ENCODE measurements at places on chromosomes 5 and 9.
A peak's percentile ranks its signal among the peaks of the same experiment; 100 is the strongest.

GRCh38 chr5:119400245-119400644 is 44.4 kb downstream of the TNFAIP8 start:
- no peak overlapping the region for H3K4me3 ChIP-seq
- H3K27me3 ChIP-seq = no peaks in the 10 kb centered on the region
- H3K4me1 ChIP-seq = peaks cover 53% of the 10 kb centered on the region
- no peak for DNase-seq

- H3K4me1 ChIP-seq = peaks cover 3% of the 10 kb centered on the region
- no peaks in the 10 kb centered on the region for H3K36me3 ChIP-seq
- no peak for DNase-seq
- H3K4me3 ChIP-seq = no peak overlapping the region
- H3K27me3 ChIP-seq = no peaks in the 10 kb centered on the region
Observed at GRCh38 chr9:87275047-87275725, 222.5 kb upstream of the DAPK1 start.

DNA sequence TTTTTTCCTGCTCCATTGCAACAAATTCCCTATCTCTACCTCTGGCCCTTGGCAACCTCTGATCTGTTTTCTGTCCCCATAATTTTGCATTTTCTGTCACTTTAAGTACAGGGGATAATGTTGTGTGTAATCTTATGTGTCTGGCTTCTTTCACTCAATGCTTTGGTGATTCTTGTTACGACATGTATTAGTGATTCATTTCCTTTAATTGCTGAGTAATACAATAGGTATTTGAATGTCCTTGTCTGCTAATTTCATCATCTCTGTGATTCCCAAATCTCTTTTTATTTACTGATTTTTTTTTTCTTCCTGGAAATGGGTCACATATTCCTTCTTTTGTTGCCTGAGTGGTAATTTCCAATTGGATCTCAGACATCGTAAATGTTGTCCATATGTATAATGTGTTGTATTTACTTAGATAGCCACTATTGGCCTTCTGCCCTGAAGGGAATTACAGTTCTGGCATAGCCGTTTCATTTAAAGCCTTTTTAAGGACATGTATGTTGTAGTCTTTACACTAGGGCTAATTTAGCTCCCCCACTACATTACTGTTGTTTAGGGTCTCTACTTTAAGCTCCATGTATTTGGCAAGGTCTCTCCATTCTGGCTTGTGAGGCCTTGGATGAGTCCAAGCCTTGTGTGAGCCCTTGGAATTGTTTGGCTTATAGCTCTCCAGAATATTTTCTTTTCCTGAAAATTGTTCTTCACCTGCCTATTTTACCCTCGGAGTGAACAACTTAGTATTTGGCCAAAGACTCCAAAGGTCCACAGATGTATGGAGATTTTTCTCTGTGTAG is 683.8 kb downstream of the LRRC70 start:
- DNase-seq = no peak
- no peaks in the 10 kb centered on the region for H3K36me3 ChIP-seq
- H3K4me3 ChIP-seq = no peak overlapping the region
- peak overlapping the region; percentile 37 for H3K27ac ChIP-seq
- H3K4me1 ChIP-seq = peaks cover 7% of the 10 kb centered on the region
- H3K27me3 ChIP-seq = no peaks in the 10 kb centered on the region

DNA sequence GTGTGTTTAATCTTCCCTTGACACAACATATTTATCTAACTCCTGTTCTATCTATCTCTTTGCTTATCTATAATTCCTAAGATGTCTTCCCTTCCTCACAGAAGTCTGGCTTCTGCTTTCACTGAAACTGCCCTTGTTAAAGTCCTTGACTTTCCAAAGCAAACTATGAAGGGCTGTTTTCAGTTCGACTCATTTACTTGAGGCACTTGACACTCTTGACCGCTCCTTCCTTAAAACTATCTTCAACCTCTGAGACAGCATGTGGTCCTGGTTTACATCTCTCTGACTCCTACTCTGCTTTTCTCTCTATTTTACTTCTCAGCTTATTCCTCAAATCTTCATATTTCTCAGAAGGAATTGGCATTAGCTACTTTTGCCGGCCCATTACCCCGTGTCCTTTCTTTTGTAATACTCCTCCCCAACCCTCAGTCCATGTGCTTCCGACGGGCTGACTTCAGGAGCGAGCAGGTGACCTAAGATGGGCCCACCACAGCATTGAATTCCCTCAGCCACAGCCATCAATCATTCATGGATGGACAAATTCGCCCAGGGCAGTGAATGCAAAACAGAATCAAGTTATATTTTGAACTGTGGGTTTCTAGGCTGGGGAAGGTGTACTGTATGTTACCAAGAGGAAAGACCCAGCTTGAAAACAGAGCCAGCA is 1089.2 kb downstream of the PTPRD start:
- no peaks in the 10 kb centered on the region for H3K27me3 ChIP-seq
- no peaks in the 10 kb centered on the region for H3K36me3 ChIP-seq
- H3K27ac ChIP-seq = no peak overlapping the region
- no peak overlapping the region for H3K4me3 ChIP-seq
- no peaks in the 10 kb centered on the region for H3K4me1 ChIP-seq

- no peaks in the 10 kb centered on the region for H3K27me3 ChIP-seq
- no peak for DNase-seq
- peaks cover 8% of the 10 kb centered on the region for H3K4me1 ChIP-seq
Observed at GRCh38 chr5:1785062-1785461, 14.6 kb downstream of the MRPL36 start.

DNA sequence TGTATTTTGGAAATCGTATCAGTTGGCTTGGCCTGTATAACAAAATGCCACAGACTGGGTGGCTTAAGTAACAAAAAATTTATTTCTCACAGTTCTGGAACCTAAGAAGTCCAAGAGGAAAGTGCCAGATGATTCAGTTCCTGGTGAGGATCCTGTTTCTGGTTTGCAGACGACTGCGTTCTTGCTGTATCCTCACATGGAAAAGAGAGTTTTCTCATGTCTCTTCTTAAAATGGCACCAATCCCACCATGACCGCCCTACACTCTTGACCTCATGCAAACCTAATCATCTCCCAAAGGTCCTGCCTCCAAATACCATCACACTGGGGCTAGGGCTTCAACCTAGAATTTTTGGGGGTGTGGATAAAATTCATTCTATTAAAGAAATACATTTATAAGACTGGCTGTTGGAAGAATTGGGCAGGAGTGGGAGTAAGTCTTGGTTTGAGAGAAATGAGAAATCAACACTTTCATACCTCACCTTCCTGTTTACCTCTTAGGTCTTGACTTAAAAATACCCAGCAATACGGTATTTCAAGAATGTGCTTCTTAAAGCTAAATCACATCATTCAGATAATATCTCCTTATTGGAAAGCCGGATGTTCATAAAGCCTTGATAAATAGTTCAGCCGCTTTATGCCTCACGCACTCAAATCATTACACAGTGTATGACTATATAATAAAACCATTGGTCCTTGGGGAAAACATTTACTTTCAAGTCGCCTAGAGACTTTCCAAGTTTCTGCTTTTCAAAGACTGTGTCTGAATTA is 28.7 kb downstream of the PTTG1 start:
- H3K36me3 ChIP-seq = no peaks in the 10 kb centered on the region
- no peaks in the 10 kb centered on the region for H3K4me1 ChIP-seq
- no peak for DNase-seq
- no peak overlapping the region for H3K4me3 ChIP-seq
- no peaks in the 10 kb centered on the region for H3K27me3 ChIP-seq

GRCh38 chr5:15241216-15241821 is 258.7 kb upstream of the FBXL7 start:
- H3K4me3 ChIP-seq = no peak overlapping the region
- no peaks in the 10 kb centered on the region for H3K27me3 ChIP-seq
- no peaks in the 10 kb centered on the region for H3K4me1 ChIP-seq

DNA sequence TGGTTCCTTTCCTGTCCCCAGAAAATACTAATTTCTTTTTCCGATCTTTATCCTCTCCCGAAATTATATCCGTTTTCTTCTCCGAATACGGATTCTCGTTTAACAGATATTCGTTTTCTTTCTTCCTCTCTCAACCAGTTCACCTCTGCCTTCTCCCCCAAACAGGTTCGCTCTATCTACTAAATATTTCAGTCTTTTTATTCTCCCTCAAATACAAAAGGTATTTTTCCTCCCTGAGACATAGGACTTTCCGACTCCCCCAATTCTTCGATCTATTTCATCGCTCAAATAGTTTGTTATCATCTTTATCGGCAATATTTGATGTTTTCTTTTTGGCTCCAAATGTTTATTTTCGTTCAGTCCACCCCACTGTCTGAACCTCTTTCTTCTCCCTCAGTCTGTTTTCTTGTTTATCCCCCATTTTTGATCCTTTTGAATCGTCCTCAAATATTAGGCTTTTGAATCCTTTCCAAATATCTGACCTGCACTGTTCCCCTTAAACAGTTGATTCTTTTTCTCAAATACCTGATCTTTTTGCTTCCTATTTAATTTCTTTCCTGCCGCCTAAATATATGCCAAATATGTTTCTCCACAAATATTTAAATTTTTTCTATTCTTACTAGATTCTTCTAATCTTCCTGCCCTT is 4.4 kb downstream of the PITX1 start:
- peaks cover 75% of the 10 kb centered on the region for H3K4me1 ChIP-seq
- H3K36me3 ChIP-seq = peaks cover 40% of the 10 kb centered on the region
- peak overlapping the region; percentile 92 for H3K4me3 ChIP-seq
- DNase-seq = no peak
- H3K27ac ChIP-seq = peak overlapping the region; percentile 98
- peaks cover 84% of the 10 kb centered on the region for H3K27me3 ChIP-seq

GRCh38 chr5:73902327-73903051 is 276.5 kb downstream of the ARHGEF28 start:
- H3K27me3 ChIP-seq = no peaks in the 10 kb centered on the region
- DNase-seq = no peak
- H3K4me1 ChIP-seq = peaks cover 9% of the 10 kb centered on the region
- peaks cover 42% of the 10 kb centered on the region for H3K36me3 ChIP-seq

DNA sequence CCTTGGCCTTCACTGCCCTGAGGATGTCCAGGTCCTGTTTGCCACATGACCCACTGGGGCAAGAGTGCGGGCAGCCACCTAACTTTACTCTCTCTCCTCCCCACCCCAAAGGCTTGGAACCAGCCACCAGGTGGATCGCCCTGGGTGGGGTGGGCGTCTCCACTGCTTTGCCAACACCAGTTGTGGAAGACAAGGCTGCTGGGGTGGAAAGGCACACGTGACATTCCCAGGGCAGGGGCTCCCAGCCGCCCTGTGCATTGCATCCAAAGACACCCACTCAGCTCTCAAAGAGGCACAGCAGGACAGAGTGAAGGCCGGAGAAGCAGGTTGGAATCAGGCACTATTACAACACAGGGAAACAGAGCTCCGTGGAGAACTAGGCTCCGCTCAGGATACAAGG is 162.2 kb downstream of the OLFM1 start:
- H3K36me3 ChIP-seq = no peaks in the 10 kb centered on the region
- H3K4me1 ChIP-seq = peaks cover 7% of the 10 kb centered on the region
- H3K27me3 ChIP-seq = no peaks in the 10 kb centered on the region
- H3K27ac ChIP-seq = no peak overlapping the region
- H3K4me3 ChIP-seq = no peak overlapping the region
- DNase-seq = no peak

GRCh38 chr5:16160706-16161105 is 18.9 kb downstream of the MARCHF11 start:
- H3K4me1 ChIP-seq = no peaks in the 10 kb centered on the region
- no peaks in the 10 kb centered on the region for H3K27me3 ChIP-seq
- H3K36me3 ChIP-seq = no peaks in the 10 kb centered on the region
- DNase-seq = no peak
- H3K4me3 ChIP-seq = no peak overlapping the region

DNA sequence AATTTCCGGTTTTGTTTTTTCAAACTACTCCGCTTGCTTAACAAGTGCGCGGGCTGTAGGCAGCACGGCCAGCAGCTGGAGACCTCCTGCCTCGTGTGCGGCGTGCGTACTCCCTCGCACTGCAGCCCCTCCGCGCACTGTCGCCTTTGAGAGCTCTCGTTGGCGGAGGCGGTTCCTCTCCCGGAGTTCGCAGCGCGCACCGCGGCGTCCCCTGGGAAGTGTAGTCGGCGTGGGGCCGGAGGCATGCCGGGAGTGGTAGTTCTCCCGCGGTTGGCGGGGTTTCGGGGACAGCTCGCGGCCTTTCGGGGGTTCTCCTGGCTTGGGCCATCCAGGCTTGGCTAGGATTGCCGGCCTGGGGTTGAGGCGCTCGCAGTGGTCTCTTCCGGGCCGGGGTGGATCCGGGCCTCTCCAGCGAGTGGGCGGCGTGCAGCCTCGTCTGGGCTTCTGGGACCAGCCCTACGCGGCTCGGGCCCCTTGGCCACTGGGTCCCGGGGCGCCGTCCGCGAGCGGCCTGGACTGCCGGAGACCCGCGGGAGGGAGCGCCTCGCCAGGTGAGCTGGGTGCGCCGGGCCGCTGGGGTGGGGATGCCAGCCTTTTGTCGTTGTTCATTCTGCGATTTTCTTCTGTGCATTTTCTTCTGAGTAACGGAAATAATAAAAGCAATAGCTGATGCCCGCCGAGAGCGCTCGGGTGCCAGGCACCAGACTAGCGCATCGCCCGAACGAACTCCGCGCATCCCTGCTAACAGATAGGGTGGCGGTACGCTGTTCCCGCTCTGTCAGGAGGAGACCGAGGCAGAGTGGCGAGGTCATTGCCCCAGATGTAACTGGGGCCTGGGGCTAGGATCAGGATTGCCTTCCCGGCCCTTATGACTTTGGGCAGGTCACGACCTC is at the start of gene ZNF354C:
Gene ZNF354C (plus strand): TSS at position 258 of the 893 bp plus-strand sequence. CDS start 1,696 bp downstream, outside the sequence.
- H3K4me1 ChIP-seq = peaks cover 10% of the 10 kb centered on the region
- H3K4me3 ChIP-seq = peak within 1 kb of the TSS; percentile 69
- H3K27ac ChIP-seq = peak within 1 kb of the TSS; percentile 67
- DNase-seq = peak; percentile 23
- no peaks in the 10 kb centered on the region for H3K27me3 ChIP-seq

- no peak overlapping the region for H3K27ac ChIP-seq
- no peak overlapping the region for H3K4me3 ChIP-seq
- H3K4me1 ChIP-seq = no peaks in the 10 kb centered on the region
- H3K27me3 ChIP-seq = no peaks in the 10 kb centered on the region
- no peaks in the 10 kb centered on the region for H3K36me3 ChIP-seq
- DNase-seq = no peak
Observed at GRCh38 chr5:8905021-8905420, 640.9 kb downstream of the SEMA5A start.

- no peak overlapping the region for H3K27ac ChIP-seq
- no peaks in the 10 kb centered on the region for H3K4me1 ChIP-seq
- H3K36me3 ChIP-seq = no peaks in the 10 kb centered on the region
- no peak for DNase-seq
- H3K4me3 ChIP-seq = no peak overlapping the region
Observed at GRCh38 chr9:28951945-28952344, 1378.7 kb upstream of the C9orf72 start.

- no peak for DNase-seq
- no peak overlapping the region for H3K27ac ChIP-seq
- H3K4me3 ChIP-seq = no peak overlapping the region
- H3K36me3 ChIP-seq = peaks cover 59% of the 10 kb centered on the region
- H3K4me1 ChIP-seq = no peaks in the 10 kb centered on the region
Observed at GRCh38 chr5:72294473-72294872, 25.6 kb downstream of the MRPS27 start.

DNA sequence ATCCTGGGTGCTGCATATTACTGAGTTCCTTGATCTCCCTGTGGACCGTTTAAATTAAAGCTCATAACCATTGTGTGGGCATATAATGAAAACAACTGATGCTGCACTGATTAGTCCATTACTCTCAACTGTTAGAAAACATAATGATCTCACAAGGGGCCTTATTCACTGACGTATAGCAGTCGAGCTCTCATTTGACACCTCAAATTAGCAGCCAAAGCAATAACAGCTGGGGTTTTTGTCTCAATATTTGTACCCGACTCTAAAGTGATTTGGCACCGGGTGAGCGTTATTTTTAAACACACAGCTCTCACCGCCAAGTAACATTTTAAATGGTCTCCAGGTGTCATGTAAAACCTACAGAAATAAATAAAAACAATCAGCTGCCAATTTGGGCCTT is 252.2 kb upstream of the PANK3 start:
- no peak overlapping the region for H3K27ac ChIP-seq
- H3K4me3 ChIP-seq = no peak overlapping the region
- H3K4me1 ChIP-seq = no peaks in the 10 kb centered on the region
- no peak for DNase-seq
- no peaks in the 10 kb centered on the region for H3K27me3 ChIP-seq
